PC-9 (cell line): ENCODE measurements at places on chromosomes 11 and 22.

- DNase-seq = no peak
Observed at GRCh38 chr11:47593934-47594855, at the start of gene C1QTNF4. TSS of gene C1QTNF4 (minus strand) at chr11:47594411. CDS start at chr11:47590810, 3,601 bp downstream.

- no peak for DNase-seq
Observed at GRCh38 chr11:44913502-44913901, 37.2 kb downstream of the TP53I11 start.

- no peak for DNase-seq
Observed at GRCh38 chr11:27468209-27468994, 4.2 kb downstream of the LGR4 start.

DNA sequence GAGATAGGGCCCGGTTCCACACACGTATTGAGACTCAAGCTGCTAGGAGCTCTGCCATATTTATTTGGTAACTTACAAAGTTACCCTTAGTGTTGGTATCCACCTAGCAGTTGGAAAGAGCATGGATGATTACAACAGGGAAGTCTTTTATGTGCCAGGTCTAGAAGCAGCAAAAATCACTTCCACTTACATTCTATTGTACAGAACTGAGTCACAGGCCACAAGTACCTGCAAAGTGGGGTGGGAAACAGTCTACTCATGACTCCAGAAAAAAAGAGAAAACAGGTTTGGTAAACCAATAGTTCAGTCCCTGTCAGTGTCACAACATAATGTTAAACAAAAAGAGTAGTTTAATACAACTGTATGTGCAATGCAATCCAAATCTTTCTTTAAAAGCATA lies 279.6 kb upstream of the PITPNB start:
- DNase-seq = no peak

DNA sequence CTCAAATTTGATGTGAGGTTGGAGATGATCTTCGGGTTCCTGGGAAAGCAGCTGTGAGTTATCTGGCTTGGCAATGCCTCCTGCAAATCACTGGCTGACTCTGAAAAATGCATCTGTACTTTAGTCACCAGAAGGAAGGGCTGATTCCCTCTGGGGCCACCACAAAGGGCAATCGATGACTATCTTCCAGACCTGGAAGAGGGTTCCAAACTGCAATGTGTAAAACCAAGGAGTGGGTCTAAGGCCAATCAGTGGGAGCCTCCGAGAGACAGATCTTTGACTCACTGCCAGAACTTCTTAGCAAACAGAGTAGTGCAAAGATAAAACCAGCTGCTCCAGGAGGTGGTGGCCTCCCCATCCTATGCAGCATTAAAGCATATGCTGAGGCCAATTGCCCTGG lies 29.1 kb upstream of the PAK1 start:
- no peak for DNase-seq

DNA sequence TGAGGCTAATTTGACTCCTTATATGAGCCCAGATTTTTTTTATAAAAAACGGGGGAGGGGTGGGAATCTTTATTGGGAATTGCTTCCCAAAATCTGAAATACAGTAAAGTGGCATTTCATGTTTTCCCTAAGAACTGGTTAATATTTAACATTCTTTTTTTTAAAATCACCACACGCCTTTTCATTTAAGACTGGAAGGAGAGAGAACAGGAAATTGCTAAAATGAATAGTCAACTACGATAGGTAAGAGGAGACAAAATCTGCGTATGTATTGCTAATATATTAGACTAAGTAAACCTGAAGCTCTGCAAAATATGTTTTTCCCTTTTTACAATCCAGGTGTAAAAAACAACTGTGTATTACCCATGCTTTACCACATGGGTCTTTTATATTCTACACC lies 57.0 kb downstream of the SOX6 start:
- DNase-seq = no peak
